T-helper 22 cell (primary cell): ENCODE measurements at places on chromosomes 11 and 22.
A peak's percentile ranks its signal among the peaks of the same experiment; 100 is the strongest.

DNA sequence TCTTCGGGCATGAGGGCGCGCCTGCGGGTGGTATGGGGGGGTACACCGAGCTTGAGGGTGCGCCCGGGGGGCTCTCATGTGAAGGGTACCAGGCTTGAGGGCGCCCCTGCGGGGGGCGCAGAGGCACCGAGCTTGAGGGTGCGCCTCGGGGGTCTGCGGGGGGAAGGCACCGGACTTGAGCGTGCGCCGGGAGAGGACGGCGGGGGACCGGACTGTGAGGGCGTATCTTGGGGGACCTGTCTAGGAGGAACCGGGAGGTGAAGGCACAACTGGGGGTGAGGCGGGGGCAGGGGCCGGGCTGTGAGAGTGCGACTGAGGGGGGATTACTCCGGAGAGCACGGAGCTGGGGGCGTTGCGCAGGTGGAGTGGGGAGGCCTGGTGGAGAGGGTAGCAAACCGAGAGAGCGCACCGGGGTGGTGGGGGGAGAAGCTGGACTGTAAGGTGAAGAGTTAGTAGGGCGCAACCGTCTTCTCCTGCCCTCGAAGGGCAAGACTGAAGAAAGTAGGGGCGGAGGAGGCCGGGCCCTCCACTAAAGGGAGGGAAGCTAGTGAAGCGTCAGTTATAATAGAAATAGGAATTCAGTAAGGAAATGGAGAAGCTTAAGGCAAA is 1.1 kb upstream of the DDX6 start:
- peak; percentile 25 for DNase-seq

GRCh38 chr11:119284344-119285157 is 32.4 kb downstream of the MCAM start:
- DNase-seq = no peak

DNA sequence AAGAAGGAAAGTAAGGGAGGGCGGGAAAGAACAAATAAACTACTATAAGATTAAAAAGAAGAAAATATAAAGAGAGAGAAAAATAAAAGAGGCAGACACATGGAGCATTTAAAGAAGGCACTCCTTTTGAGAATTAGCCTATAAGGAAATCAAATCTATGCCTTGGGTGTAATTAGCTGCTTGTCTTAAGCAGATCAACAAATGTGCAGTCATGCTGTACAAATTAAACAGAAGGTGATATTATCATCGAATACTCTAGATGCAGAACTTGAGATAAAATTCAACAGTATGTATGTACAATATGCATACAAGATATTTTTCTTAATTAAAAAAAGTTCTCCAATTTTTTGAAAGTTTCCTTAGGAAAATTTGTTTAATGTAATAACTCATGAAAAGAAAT is 623.0 kb upstream of the CHORDC1 start:
- DNase-seq = no peak

GRCh38 chr11:100753571-100753970 is 66.5 kb downstream of the ARHGAP42 start:
- no peak for DNase-seq

- no peak for DNase-seq
Measured at GRCh38 chr22:45421349-45422055, 8.0 kb downstream of the RIBC2 start.

GRCh38 chr11:130689222-130689908 is 226.9 kb downstream of the SNX19 start:
- DNase-seq = no peak

GRCh38 chr11:95175818-95176380 is 55.1 kb downstream of the SESN3 start:
- DNase-seq = no peak

DNA sequence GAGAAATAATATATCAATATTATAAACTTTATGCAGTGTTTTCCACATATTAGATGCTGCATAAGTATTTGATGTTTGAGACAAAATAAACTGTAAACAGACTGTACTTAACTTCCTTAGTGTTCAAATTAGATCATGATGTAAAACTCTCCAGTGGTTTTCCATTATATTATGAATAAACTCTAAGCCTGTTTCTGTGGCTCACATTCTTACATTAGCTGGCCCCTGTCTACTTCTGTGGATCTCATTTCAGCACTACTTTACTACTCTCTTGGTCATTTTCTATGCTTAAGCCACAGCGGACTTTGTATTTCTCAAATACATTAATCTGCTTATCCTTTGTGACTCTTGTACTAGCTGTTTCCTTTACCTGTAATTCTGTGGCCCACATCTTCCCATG is 55.6 kb downstream of the ARHGEF12 start:
- no peak for DNase-seq

GRCh38 chr11:108933630-108934029 is 268.8 kb downstream of the DDX10 start:
- DNase-seq = no peak
